ENCODE measurements at places on chromosomes 1 and 21.

DNA sequence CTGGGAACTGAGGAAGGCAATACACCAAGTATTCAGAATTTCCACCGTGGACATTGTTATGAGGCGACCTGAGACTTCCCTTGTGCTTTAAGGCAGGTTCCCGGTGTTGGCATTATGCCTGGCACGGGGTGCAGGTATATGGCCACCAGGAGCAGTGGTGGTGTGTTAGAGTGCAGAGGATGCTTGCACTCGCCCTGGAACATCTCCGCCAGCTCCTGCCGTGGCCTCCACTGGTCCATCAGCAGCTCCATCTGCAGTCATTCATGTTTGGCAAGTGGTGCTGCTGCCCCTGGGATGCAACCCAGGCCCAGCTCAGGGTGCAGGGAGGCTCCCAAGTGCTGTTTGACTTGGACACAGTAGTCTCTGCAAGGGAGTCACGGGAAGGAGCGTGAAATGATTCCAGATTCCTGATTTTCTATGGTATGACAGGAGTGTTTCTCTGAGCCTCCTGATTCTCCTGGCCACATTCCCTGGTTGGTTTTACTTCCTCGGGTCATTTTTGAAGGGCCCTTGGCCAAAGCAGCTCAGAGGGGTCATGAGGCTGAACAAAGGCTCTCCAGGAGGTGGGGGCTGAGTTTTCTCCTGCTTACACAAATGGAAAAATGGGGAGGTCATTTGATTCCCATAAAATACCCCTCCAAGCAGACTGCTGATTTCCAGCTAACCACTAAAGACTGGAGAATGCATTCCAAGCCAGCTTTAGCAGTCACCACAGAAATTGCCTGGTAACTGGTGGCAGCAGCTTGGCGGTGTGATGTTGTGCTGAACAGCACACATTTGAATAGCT lies 60.4 kb upstream of the PSEN2 start:
- no peak for DNase-seq

DNA sequence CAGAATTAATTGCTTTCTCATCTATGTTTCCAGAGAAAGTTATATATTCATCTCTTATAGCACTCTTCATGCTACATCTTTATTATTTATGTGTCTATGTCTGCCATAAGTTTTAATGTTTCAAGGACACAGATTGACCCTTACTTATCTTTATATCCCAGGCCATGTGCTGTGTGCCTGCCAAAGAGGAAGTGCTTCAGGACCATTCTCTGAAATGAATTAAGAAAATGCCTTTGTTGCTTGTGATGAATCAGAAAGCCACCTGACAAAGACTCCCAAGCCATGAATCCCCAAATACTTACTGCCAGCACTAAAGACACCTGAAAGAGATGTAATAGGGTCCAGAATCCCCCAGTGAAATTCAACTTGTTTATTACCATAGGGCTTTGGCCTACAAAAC lies 342.1 kb upstream of the C1orf87 start:
- DNase-seq = no peak

GRCh38 chr1:20354610-20355009 lies 63.9 kb downstream of the VWA5B1 start:
- DNase-seq = no peak

- no peak for DNase-seq
Observed at GRCh38 chr1:233641029-233641428, 27.1 kb downstream of the KCNK1 start.

- DNase-seq = no peak
Observed at GRCh38 chr1:238343852-238344251, 453.1 kb upstream of the ZP4 start.

DNA sequence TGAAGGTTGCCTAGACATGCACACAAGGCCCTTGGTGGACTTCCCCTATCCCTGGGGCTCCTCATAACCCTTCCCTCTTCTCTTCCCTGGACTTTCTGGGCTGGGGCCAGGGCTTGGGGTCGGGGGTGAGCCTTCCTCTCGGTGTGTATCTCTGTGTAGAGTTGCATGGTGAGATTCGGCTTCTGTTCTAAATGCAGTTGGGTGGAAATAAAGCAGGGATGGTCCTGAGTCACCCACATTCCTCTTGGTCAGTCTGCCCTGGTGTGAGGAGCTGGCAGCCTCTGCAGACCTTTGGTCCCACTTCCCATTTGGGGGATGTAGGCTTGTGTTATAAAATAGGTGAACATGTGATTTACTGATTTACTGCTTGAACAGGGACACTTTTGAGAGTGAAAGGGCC lies 38.0 kb downstream of the ADARB1 start:
- DNase-seq = no peak

- no peak for DNase-seq
Observed at GRCh38 chr1:16209847-16210407, 2.5 kb downstream of the ARHGEF19 start.

DNA sequence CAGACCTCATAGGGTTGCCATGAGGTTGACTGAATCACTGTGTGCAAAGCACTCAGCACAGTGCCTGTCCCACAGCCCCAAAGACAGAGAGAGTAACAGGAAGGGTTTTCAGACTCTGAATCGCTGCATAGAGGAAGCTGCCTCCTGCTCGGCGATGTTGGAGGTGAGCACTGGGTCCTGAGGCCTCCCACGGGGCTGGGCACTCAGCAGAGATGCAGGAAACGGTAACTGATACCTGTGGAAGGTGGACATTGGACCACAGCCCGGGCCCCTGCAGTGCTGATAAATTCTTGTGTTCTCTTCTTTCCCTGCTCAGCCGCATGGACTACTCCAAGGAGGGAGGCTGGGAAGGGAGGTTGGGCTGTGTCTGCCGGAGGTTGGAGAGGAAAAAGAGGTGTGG lies 389.7 kb downstream of the PTPRU start:
- no peak for DNase-seq

DNA sequence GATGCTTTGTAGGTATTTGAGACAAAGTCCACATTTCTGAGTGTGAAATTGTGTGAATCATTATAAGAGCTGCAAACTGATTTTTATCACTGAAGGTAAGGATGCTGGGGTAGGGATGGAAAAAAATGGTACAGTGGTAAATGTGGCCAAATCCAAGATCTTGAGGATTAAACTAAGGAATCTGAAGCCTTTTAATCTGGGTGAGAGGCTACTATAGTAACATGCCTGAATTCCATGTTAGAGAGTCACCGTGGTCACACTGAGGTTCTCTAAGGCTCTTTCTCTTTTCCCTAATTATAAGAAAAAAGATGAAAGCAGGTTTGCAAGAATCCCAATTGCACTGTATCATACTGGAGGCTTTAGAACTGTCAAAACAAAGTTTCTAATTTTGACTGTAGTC lies 17.6 kb downstream of the PTGER3 start:
- no peak for DNase-seq

- DNase-seq = no peak
Observed at GRCh38 chr1:115084902-115085511, 4.3 kb downstream of the TSPAN2 start.

GRCh38 chr1:160454371-160455152 lies 54.2 kb downstream of the VANGL2 start:
- no peak for DNase-seq

- DNase-seq = no peak
Observed at GRCh38 chr1:18794561-18794960, 64.9 kb downstream of the TAS1R2 start.

- no peak for DNase-seq
Observed at GRCh38 chr1:17198476-17199258, 6.3 kb upstream of the PADI1 start.

DNA sequence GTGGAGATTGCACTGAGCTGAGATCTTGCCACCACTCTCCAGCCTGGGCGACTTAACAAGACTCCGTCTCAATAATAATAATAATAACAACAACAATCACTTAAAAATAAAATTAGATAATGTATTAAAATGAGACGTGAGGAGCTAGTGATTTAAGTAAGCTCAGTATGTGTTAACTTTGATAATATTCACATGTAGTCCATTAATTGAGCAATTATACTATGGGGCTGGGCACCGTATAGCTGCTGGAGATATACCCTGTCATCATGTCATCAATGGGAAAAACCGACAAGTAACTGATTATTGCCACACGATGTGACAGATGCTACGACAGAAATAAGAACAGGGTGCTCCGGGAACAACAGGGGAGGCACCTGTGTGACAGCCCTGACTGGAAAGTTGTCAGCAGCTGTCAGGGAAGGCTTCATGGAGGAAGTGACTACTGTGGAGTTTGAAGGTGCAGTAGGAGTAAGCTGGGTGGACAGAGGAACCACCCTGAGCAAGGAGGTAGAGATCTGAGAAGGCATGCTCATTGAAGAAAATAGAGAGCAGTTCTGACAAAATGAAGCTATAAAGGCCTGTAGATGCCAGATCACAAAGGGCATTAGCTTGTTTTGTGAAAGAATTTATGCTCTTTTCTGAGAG lies 924 bp upstream of the CAMSAP2 start:
- no peak for DNase-seq

All from smooth muscle cell of the brain vasculature (primary cell).